ENCODE measurements at places on chromosomes 3 and 15. TPM values are rescaled to one million over a fixed set of nuclear protein-coding genes. Genes with fewer than 3 reads are reported as not detected.

Gene ZNF662
- total RNA-seq: not detected

Gene MOBP
- not detected for total RNA-seq

Gene SLC26A6
- total RNA-seq: 14.6 TPM

Gene DAZL
- not detected for total RNA-seq

Gene TMEM212
- total RNA-seq: not detected

Gene TIMP4
- total RNA-seq: 10.8 TPM

Gene TMCO5A
- total RNA-seq: not detected

Gene NGLY1
- 19.6 TPM for total RNA-seq

Gene EEF1AKMT4
- total RNA-seq: 8.0 TPM

Gene PLOD2
- total RNA-seq: 142 TPM

Gene CCR8
- not detected for total RNA-seq

Gene LYSMD2
- 19.2 TPM for total RNA-seq

Gene CCDC9B
- 22.7 TPM for total RNA-seq

Gene IL17RD
- 1.8 TPM for total RNA-seq

Gene ACP3
- not detected for total RNA-seq

Gene CCR9
- not detected for total RNA-seq

Gene DNAJC17
- total RNA-seq: 24.8 TPM

Data from A549 treated with ZK216348 at 1 μM for 4 hours (cell line).